DMS153 (cell line): ENCODE measurements at places on chromosomes 2 and 18.

GRCh38 chr2:240393831-240394410, 41.5 kb upstream of the GPC1 start:
- no peak for DNase-seq

DNA sequence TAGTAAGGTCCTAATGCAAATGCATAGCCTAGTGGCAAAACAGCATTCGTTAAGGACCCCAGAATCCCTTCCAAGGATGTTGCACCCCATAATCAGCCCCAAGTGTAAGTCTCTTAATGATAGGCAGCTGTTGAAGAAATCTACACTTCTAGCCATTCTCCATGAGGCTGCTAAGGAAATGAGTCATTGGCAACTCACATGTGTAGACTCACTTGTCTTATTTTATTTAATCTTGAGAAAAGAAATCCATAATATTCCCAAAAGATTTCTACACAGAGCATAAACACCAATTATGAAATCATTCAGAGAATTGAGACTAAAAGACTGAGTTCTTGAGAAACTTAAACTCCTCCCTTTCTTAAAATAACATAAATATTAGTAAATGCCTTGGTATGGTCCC, 52.4 kb downstream of the AKAIN1 start:
- no peak for DNase-seq

DNA sequence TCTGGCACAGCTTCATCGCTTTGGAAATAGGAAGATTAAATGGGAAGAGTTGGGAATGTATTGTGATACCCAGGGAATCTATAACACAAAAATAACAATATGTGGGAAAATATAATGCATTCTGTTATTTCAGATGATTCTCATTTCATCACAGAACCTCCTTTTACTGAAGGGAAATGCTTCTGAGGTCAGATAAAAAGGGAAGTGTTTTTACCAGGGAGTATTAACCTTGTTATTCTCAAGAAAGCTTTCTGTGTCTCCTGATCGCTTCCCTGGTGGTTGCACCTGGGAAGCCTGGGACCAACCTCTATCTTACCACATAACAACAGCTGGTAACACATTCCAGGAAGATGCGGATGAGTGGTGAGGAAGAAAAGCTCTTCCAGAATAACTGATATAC, 47.2 kb downstream of the SCG2 start:
- DNase-seq = no peak

DNA sequence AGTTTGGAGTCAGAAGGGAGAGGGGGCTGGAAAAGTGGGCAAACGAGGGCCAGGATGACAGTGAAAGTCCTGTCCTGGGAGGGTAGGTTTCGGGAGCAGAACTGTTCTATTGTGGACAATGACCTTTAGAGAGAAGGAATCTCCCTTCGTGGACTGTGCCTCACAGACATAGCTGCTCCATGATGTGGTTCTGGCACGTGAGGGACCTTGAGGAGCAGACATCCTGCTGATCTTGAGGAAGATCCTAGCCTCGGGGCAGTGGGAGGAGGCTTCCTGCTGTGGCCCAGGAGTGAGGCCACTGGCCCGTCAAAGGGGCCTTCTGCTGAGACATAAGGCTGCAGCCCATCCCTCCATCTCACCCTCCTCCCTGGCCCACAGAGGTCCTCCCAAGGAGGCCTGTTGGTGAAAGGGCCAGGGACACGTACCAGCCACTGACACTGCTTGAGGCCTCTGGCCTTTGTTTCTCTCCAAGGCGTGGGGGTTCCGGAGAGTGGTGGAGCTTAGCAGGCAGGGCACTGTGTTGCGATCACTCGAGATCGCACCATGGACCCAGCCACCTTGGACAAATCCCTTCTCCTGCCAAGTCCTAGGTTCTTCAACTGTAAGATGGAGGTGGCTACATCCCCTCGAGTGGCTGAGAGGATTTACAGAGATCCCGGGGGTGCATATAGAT, 167.2 kb downstream of the CELF4 start:
- no peak for DNase-seq

DNA sequence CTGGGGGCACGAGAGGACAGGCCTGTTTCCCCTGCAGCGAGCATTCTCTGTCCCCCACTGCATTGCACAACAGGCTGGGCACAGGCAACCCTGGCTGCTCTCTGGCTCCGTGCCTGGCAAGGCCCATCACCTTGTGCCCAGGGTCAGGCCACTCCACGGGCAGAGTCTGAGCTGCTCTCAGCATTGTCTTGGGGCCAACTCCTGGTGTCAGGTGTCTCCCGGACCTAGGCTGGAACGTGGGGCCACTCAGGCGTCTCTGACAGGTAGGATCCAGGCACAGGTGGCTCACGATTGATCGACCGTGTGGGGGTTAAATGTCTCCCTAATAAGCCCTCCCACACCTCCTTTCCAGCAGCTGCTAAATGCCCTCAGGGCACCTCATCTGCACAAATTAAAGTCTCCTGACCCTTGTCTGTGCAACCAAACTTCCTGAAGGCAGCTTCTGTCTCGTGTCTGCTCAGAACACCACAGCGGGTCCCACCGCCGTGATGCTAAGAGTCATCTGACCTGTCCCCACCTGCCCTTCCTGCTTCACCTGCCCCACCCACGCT, 66.6 kb upstream of the GPC1 start:
- DNase-seq = no peak

DNA sequence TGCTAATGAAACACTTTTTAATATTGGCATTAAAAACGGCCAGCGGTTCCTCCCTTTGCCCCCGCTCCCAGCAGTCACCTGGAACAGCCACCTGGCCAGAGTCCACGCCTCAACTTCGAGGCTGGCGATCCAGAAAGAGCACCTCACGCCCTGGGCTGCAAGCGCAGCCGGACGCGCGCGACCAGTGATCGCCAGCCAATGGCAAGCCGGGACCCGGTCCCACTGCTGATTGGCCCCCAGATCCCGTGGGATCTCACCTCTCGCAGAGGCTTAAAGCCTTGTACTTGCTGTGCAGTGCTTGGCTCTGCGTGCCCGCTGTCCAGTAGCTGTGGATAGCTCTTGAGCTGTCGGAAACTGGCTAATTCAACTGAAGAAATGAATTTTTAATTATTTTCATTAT, 4.1 kb upstream of the RBM45 start:
- no peak for DNase-seq

DNA sequence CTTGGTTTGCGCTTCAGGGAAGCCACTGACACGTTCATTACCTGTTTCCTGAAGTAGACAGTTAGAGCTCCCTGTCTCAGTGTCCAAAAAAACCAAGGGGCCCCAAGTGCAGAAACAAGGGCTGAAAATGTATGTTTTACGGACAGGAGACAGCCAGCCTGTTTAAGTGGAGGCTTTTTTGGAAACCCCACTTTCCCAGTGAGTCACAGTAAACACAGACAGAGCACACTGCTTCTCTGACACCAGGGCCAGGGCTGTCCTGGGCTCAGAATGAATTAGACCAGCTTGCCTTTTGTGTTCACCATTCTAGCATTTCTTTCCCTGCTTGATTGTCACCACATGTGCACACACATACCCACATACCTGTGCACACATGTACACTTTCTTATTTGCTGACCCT, 128.6 kb downstream of the SH3RF3 start:
- no peak for DNase-seq

DNA sequence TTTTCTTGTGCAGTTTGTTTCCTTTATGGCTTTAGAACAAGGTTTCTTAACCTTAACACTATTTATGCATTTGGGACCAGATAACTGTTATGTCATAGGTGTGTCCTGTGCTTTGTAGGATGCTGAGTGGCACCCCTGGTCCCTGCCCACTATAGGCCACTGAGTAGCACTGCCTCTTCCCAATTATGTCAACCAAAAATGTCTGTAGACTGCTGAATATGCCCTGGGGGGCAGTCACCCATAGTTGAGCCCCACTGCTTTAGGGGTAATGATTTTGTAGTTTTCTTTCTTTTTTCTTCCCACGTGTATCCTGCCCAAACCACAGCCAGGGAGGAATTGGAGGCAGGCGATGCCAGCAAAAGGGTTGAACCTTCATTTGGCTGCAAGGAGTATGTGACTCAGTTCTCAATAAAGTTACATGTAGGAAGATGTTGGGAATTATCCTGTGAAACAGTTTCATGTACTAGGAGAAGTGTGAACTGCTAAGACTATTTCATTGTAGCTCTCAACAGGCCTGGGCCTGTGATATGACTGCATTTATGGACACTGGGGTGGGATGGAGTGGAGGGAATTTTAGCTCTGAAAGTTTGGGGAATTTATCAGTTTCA, 65.7 kb downstream of the FMNL2 start:
- no peak for DNase-seq

DNA sequence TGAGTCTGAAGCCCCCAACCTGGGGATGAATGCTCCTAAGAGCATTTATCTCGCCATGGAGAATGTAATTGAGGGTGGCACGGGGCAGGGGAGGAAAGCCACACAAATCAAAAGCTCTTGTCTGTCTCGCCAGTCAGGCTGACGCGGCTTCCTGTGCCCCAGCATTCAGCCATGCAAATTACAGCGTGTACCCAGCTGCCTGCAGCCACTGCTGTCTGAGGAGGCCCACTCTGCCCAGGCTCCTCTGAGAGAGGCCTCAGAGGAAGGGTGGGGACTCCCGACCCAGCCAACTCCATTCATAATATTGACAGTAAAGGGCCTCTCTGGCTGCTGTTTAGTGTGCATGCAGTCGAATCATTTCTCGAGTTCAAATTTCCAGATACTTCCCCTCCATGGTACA, 22.0 kb downstream of the SMAD7 start:
- DNase-seq = peak; percentile 93

DNA sequence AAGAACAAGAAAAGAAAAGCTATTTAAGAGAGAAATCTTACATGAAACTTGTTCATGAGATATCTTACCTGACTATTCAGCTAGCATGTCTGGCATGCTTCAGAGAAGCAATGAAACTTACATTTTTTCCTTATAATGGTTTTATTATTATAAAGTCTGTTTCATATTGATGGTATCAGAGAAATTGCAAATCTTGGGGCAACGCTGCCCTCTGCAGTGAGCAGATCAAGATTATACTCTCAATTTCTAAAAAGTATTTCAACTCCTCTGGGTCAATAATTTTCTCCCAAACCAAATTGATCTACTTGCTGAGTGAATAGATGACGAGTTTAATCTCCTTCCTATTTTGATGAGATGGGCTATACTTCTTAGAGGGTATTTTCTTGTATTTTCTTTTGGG, 235.6 kb downstream of the NUP35 start:
- no peak for DNase-seq

- DNase-seq = no peak
These were observed 67.5 kb downstream of the PDE1A start for GRCh38 chr2:182359027-182359989.

GRCh38 chr2:239249776-239250175, 151.0 kb downstream of the HDAC4 start:
- DNase-seq = peak; percentile 65

DNA sequence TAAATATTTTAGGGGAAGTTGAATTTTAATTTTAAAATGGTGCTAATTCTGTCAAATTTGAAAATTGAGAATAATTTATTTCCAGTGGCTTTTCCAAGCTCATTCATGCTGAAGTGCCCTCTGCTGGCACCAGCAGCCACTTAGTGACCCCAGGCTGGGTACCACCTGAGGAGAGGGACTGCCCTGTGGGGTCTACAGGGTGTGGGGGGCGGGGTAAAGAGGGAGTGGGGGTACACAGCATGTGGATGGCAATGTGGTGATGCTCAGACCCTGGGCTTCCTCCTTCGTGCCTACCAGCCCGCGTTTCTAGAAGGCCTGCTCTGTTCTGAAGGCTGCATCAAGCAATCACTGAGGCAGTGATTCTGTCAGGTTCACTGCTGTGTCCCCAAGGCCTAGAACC, 45.1 kb upstream of the SCLY start:
- no peak for DNase-seq

DNA sequence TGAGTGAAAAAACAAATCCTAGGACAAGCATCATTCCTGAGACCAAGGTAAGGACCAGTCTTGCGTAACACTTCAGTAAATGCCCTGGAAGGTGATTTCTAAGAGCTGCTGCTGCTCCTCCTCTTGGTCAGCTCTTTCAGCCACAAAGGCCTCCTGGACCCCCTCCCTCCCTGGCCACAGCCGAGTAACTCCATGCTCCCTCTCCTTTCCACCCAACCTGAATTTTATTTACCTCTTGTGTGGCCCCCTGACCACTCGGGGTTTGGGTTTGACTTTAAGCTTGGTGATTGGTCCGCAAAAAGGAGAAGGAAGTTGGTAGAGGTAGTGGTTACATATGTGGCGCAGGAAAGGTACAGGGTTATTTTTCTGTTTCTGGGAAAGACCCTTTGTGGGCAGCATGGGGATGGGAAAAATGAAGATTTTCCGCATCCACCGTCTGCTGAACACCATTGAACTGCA, 9.2 kb downstream of the HTRA2 start:
- DNase-seq = no peak

DNA sequence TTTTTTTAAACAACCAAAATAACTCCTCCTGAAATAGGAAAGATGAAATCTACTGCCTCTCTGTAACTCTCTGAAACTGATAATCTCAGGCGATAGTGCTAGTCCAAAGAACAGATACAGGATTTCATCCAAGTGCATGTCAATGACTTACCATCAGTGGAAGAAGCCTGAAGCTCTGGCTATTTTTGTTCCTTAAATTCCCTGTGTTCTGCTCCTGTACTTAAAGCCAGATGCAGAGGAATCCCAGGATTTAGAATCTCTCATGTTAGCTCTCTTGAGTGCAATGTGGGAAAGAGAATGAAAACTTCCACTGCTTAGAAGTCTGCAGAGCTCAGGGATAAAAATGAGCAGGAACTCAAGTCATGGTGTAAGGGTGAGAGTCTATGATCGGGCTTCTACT, 291.9 kb downstream of the TCF4 start:
- no peak for DNase-seq

DNA sequence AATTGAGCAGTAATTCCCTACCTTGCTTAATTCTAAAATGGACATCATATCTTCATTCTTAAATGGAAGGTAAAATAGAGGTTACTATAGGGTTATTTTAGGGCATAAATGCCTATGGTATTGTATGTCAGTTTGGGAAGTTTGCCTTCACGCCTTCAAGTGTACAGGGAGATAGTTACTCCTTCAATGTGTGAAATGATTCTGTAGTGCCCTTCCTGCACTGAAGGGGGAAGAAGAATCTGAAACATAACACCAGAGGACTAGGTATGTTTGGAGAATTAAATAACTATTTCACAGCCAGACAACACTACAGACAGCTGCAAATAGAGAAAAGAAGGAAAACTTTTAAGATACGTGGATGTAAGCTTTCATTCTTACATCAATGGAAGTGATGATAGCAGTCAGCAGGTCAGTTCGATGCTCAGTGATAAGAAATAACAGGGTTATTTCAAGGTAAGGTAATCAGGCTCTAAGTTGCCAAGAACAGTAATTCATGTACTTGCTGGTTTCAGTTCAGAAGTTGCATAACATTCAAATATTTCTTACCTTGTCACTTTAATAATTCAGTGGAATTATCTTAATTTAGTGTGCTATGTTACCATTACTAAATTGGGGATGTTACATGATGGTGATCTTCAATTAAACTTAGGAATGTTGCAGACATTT, 4.0 kb downstream of the PKP4 start:
- DNase-seq = no peak

- no peak for DNase-seq
These were observed 108.3 kb downstream of the SPTBN1 start for GRCh38 chr2:54564439-54564838.

- no peak for DNase-seq
These were observed 69.9 kb downstream of the CHRNA1 start for GRCh38 chr2:174694196-174694878.

- DNase-seq = no peak
These were observed 68.9 kb upstream of the STPG4 start for GRCh38 chr2:47223980-47224379.

- no peak for DNase-seq
These were observed 23.2 kb upstream of the CABYR start for GRCh38 chr18:24115628-24116027.
